ENCODE measurements at places on chromosomes 6 and 20.

DNA sequence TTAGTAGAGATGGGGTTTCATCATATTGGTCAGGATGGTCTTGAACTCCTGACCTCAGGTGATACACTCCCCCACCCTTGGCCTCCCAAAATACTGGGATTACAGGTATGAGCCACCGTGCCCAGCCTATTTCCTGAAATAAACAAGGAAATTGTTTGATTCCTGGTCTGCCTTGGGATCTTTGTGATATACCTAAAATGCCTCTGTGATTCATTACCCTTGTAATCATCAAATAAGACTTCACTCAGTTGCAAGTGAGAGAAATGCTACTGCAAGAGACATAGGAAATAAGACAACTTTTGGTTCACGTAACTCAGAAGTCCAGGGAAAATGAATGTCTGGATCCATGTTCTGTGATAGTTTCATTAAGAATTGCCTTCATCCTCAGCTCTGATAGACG, 173.2 kb upstream of the MARCKS start:
- no peak for DNase-seq

- DNase-seq, result no peak
Measured at GRCh38 chr6:42101186-42101657, 41.2 kb downstream of the C6orf132 start.

GRCh38 chr20:54416770-54417169, 58.6 kb upstream of the DOK5 start:
- no peak for DNase-seq

DNA sequence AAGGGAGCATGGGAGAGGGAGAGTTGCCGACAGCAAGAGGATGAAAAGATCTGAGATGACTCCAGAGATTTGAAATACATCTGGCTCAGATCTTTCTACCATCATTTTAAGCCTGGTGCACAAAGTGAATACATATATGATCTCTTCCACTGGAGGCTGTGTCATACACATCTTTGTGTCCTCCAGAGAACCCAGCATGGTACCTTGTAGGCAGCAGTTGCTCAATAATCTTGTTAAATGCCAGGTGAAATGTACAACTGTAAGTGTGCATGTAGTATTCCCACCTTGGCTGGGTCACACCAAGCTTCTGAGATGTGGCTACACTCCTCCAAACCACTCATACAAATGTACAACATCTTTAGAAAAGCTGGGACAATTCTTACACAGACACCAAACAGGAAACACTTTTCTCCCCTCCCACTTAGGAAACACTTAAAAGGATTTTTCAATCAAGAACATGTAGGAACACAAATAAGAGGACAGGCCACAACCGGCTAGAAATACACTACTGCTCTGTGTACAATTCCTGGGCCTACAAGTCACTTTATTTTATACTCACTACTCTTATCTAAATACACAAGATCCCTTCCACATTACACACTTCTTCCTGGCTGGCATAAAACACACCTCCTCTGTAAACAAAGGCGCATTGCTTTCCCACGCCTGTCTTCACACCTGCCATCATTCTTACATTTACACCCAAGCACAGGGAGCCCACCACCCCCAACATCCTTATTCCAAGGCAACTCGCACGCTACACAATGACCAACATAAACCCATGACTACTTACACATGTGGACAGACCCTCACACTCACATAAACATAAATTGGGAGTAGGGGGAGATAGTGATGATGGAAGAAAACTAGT, 3.8 kb upstream of the IER3 start:
- DNase-seq, result no peak

DNA sequence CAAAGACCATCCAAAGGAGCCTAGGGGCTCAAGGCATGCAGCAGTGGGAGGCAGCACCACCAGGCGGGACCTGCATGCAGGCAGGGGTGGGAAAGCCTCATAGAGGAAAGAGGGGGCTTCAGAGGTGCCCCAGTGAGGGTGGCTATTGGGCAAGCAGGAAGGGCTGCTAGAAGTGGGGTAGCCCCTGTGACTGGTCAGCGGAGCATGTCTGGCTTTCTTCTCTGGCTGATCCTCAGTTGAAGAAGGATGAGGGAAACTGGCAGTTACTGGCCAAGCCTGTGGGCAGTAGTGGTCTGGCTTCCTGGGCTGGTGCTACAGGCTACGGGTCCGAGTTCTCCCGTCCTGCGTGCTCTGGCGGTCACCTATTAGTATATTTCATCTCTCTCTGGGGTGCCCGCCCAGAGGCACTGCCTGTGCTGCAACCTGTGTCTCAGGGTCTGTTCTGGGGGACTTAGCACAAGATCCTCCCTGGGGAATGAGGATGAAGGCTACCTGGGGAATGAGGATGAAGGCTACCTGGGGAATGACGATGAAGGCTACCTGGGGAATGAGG, 35.9 kb upstream of the CST7 start:
- no peak for DNase-seq

- no peak for DNase-seq
Measured at GRCh38 chr6:160429620-160429895, 81.4 kb downstream of the SLC22A3 start.

DNA sequence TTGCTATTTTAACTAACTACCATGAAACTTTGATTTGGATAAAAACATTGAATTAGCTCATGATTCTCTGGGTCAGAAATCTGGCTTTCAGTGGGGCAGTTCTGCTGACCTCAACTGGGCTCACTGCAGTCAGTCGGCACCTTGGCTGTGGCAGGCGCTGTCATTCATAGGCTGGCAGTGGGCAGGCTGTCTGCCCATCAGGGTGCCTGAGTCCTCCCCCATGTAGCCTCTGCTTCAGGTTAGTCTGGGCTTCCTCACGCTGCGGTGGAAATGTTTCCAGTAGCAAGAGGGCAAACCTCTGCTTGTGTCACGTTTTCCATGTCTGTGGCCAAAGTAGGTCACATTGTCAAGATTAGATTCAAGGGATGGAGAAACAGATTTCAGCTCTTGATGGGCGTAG, 251.0 kb upstream of the TCF21 start:
- no peak for DNase-seq

DNA sequence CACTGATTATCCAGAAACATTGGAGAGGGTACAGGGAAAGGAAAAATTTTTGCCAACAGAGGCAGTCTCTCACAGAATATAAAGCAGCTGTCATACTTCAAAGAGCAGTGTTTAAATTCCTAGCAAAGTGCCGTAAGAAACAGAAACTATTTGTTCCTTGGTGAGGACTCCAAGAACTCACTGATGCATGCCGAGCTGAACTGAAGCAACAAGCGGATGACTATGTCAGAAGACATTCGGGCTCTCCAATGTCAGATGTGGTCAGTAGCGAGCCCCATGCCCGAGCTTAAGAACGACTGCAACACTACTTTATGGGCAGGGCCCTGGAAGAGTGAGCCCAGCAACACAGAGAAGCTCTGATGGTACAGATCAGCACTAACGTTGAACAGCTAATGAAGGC, 54.7 kb downstream of the OR2B6 start:
- no peak for DNase-seq

DNA sequence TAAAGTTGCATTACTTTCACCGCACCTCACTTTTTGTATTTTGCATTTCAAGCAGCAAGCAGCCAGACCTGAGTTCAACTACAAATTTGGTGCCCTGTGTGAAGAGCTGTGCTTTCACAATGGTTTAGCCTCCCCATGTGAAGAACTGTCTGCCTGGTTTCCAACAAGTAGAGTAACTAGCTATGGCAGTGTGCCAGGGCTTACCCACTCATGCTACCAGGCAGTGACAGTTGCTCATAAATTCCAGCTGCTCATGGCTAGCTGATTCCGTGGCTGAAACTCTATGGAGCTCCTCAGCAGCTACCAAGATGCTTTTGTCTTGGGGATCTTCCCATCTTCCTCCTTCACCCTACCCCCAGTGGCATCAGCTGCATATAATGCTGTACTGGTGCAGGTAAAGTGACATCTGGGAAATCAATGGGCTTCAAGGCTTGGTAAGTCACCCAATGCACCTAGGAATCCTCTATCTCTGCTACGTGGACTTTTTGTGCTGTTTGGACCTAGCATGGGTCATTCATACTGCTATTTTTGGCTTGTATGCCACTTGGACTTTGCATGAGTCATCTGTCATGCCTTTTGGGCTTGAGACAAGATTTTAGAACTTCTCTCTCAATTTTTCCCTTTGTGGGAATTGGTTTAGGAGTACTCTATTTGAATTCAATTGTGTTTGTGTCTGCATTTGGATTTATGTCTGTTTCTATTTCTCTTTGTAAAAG, 176.5 kb upstream of the GJE1 start:
- no peak for DNase-seq

DNA sequence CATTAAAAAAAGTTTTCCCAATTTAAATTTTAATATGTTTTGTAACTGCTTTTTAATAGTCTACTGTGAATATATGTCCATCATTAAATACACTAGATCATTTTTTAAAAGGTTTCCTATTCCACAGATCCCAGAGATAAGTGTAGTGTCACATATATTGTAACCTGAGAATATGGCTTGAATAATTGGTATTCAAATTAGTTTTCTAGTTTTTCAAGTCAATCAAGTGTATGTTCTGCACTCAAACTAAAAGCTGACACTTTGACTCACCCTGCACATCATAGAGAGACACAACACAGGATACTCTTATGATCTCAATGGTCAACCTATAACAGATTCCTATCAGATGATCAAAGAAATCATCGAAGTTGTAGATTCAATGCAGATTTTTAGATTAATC, 49.1 kb downstream of the ZHX3 start:
- no peak for DNase-seq

DNA sequence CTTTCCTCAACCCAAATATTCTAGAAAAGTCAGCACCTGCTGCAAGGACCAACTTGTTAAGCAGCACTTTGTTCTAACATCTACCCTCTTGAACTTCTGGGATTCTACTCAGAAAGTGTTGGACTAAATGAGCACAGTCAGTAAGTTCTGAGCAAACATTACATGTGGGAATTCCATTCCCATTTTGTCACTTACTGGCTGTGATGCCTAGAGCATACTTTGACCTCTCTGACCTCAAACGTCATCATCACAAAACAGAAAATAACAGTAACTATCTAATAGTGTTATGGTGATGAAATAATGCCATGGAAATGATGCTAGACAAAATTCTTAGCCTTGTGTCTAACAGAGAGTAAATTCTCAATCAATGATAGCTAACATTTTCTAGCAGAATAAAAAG, 829.4 kb downstream of the EPHA7 start:
- DNase-seq, result no peak

- no peak for DNase-seq
Measured at GRCh38 chr6:157676241-157676640, 146.8 kb upstream of the SNX9 start.

- DNase-seq, result no peak
Measured at GRCh38 chr20:49633643-49634042, 65.7 kb upstream of the PTGIS start.

DNA sequence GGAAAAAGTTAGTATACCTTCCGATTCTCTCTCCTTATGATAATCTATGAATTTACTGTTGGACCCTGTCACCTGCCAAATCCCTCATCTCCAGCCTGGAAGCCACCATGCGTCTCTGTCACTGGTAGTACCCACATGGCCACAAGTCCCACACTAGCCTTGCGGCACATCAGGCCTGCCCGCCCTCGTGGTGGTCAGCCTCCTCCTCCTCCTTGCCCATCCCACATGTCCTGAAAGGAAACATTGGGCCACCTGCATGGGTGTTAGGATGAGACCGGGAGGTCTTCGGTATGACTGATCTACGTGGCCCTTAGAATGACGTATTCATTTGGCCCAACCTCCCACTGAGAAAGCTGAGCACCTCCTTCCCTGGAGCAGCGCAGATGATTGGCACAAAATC, 37.0 kb upstream of the QKI start:
- DNase-seq, result no peak

DNA sequence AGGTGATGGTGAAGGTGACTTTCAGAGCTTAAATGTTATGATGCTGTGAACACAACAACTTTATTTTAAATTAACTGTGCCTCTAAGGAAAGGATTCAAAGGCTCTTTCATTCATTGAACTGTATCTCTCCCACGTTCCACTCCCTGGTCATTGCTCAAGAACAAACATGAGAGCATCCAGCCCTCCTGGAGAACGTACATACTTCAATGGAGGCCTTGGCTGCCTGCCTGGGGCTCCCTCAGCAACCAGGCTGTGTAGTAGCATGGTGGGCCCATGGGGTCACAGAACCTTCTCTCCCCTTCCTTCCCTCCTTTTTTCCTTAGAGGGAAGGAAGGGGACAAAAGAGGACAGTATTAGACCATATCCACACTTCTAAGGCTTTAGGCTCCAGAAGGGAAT, 234.3 kb downstream of the CDC5L start:
- DNase-seq, result no peak

- DNase-seq, result no peak
Measured at GRCh38 chr6:20639161-20639560, 104.9 kb downstream of the CDKAL1 start.

- DNase-seq, result no peak
Measured at GRCh38 chr6:122733259-122733658, 46.3 kb upstream of the FABP7 start.

- DNase-seq, result no peak
Measured at GRCh38 chr6:44415449-44415848, 27.9 kb downstream of the CDC5L start.

DNA sequence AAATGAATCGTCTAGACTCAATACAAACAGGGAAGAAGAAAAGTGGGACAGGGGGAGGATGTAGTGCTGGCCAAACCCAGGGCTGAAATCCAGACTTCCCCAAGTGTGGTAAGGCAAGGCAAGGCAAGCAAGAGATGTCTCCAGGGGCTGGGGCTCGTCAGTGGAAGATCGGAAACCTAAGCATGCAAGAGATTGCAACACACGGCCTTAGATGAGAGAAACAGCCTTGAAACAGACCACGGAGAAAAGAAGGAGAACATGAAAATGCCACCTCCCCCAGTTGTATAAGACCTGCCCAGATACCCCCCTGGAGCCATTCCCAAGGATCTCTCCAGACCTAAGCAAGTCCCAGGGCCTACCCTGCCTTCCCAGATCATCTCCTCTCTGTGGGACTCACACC, 20.0 kb downstream of the VEGFA start:
- DNase-seq, result no peak

Data from CD4-positive, alpha-beta T cell treated with Interleukin-2 at 100 ng/mL for 4 hours (primary cell).